Glomerular endothelial cell (primary cell): ENCODE measurements at places on chromosomes 6 and 20. TPM values are rescaled to one million over a fixed set of nuclear protein-coding genes. Genes with fewer than 3 reads are reported as not detected.

ME1 gene
- 13.8 and 19.8 TPM in 2 replicates for total RNA-seq

TRIM10 gene
- total RNA-seq: not detected in 2 replicates

DNA sequence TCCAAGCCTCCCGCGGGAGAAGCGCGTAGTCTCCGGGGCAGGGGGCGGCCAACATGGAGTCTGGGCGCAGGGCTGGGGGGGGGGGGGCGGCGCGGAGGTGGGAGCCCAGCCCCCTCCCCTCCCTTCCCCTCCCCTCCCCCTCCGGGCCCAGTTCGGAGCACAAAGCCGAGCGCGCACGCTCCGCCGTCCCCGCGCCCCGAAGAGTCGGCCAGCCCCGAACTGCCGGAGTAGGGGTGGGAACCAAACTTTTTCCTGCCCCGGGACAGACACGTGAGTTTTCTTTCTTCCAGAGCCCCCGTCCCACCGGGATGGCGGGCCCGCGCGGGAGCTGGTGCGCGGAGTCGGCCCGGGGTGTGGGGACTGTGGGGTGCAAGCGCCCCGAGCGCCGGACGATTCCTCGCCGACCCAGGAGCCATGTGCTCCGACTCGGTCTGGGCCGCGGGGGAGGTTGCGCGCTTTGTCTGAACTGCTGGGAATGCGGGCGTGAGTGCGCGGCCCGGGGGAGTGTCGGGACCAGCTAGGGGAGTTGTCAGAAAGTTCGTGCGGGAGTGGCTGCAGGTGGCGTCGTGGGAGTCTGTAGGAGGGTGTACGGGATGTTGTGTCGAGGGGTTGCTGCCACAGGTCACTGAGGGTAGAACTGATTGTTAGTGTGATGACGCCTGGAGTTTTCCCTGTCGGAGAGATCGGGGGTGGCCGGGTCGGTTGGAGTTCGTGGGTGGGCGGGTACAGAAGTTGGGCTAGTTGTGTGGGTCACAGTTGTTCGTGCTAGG, 1.2 kb downstream of the TGIF2 start:
- no peak for DNase-seq

DNA sequence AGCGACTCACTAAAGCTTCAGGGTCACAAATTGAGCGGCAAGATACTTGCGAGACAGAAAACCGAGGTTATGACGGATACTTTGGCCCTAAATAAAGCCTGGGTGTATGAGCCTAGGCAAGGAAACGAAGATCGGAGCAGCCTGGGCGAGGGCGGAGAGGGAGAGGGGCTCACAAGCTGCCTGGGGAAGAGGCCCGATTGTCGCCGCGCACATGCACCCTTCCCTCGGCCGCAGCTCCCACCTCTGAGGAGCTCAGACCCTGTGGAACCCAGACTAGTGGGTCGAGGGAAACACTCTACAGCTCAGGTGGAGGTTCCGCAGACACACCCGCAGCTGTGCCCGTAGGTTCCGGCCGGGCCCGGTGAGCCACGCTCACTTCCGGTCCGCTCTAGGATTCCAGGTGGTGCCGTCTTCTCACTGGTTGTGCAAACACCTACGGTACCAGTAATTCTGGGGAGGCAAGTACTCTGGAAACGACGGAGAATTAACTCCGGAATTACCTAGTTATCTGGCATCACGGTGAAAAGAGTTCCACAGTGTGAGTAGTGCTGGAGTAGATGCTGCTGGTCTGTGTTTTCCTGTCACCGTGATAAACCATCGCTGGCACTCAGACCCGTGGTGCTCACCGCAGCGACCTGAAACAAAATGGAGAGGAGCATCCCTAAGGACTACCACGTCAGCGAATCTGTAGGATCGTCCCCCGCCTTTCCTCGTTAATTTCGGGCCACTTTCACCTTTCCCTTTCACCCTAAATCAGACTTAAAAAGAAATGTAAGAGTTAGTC, 61.5 kb downstream of the GPX5 start:
- no peak for DNase-seq

- no peak for DNase-seq
These were observed 12.9 kb downstream of the MTG2 start for GRCh38 chr20:62195736-62196135.

- DNase-seq: no peak
These were observed 1.7 kb downstream of the PSMB8 start for GRCh38 chr6:32842021-32842650.
